Activated gamma-delta T cell treated with anti-CD3 and anti-CD28 coated beads, Interleukin-2, amount 50 U/mL, for 16 hours (primary cell): ENCODE measurements at places on chromosomes 1 and 21.

DNA sequence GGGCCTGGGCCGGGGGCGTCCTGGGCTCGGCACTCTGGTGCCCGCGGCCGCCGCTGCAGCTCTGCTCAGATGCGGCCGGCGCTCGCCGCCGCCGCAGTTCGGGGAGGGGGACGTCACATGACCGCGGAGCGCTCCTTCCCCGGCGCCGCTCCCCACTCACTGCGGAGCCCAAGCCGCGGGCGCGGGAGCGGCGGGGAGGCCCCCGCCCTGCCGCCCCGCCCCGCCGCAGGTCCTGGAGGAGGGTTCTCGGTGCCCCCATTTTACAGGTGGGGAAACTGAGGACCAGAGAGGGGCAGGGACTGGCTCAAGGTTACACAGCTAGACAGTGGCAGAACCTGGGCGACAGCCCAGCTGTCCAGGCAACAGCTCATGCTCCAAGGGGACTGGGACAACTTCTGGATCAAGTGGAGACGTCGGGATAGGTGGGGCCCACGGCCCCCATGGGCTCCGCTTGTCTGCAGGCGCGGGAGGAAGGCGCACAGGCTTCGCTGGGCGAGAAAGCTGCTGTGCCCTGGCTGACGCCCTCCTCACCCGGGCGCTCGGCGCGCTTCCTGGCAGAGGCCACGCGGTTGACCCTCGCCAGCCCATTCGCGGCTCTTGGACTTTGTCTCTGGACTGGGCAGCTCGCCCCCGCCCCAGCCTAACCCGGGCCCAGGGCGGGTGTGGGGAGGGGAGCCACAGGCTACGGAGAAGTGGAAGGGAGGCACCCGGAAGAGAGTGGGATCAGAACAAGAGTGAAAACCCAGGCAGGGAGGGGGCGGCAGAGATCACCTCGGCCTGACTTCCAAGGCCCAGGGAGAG lies at the start of gene RAP1GAP:
Gene RAP1GAP, minus strand, starts transcription at position 100 of the 801 bp plus-strand sequence. CDS start 49,325 bp downstream, outside the sequence.
- DNase-seq: no peak

- DNase-seq: no peak
Observed at GRCh38 chr1:11964656-11965055, 15.6 kb upstream of the MFN2 start.

DNA sequence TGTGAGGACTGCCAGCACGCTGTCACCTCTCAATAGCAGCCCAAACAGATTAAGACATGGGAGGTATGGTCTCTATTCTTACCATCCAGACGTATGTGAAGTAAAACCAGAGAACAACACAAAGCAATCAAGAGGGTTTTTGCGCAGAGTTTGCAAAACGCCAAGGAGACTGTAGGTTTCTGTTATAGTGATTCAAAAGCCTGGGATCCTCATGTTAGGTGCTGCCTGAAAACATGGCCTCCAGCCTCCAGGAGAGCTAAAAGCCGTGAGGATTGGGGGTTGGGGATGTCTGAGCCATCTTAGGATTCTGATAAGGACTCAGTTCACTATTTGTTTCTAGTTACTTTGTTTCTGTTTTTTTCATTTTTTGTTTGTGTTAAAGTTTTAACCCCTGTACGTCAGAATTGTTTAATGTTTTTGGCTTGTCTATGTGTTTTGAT lies 4.2 kb upstream of the CCT8 start:
- no peak for DNase-seq

DNA sequence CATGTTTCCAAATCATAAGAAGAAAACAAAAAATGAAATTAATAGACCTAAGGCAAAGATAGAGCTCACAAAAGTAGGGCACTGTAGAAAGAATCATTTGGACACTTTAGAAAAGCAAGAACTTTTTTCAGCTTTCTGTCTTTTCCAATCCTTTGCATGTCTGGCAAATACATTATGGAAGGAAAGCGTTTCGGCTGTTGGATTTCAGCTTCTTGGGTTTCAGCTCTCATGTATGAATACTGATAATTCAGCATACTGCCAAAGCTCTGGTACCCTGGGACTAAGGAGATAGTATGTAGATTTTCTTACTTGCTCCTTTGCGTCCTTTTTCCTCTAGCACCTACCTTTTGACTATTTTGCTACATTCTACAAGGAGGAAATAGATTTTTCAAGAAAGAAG lies 375.9 kb downstream of the BRINP3 start:
- DNase-seq: no peak

GRCh38 chr1:84345220-84345619 lies 43.7 kb downstream of the SAMD13 start:
- DNase-seq: no peak

DNA sequence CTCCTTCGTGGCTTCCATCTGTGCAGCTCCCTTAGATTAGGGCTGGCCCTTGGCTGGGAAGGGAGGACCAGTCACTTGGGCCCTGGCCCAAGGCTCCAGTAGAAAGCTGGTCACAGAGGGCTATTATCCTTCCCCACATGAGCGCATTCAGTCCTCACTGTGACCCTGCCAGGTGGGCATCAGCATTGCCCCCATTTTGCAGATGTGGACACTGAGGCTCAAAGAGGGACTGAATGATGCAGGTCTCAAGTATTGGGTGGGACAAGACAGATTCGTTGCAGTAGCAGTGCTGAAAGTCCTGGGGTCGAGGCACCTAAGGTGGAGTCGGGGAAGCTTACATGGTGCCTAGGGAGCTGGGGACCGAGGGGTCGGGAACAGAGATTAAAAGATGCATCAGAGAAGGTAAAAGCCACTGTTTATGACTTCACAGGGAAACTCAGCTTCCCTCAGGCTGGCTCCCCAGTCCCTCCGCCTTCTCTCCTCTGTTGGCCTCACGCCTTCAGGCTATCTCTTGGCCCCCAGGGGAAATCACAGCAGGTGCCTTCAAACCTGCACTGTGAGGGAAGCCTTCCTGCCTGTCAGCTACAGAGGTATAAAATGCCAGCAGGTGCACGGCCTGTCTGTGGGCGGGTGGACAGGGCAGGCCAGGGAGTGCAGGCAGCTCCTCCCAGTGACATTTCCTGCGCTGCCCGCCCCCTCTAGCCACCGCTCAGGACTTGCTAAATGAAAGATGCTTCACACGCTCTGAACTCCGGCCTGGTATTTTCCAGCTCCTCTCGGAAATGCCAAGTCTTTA lies 178.4 kb downstream of the GRIK3 start:
- no peak for DNase-seq

GRCh38 chr1:53504901-53505300 lies 45.7 kb downstream of the DMRTB1 start:
- DNase-seq: no peak

DNA sequence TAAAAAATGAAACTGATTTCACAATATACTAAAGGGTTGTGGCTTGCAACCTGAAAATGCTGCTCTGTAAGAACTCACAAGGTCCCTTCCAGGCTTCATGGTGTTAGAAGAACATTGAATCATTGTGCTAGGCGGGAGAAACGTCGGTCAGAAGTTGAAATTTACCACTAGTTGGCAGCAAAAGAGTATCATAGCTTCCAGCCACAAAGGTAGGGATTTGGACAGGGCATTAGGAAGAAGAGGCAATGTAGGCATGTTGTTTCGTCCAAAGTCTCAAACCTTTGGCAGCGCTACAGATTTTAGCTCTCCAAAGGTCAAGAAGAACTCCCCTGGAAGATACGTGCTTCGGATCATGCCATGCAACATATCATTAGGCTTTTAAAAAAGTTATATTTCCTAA lies 62.5 kb upstream of the ZP4 start:
- DNase-seq: no peak

- no peak for DNase-seq
Observed at GRCh38 chr1:85122169-85122568, 73.9 kb upstream of the MCOLN3 start.

DNA sequence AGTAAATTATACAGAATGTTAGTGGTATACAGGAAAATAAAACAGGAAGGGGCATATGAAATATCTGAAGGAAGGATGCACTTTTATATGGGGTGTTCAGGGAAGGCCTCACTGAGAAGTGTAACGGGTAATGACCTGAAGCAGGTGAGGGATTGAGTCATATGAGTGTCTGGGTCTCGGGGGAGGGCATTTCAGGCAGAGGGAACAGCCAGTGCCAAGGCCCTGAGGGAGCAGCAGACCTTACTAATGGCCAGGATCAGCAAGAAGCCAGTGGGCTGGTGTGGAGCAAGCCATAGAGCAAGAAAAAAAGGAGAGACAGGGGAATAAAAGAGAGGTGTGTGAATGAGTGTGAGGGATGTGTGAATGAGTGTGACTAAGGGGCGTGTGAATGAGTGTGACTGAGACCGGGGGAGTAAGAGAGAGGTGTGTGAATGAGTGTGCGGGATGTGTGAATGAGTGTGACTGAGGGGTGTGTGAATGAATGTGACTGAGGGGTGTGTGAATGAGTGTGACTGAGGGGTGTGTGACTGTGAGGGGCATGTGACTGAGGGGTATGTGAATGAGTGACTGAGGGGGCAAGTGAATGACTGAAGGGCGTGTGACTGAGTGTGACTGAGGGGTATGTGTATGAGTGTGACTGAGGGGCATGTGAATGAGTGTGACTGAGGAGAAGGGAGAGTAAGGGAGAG lies 107.2 kb downstream of the GLIS1 start:
- DNase-seq: no peak

DNA sequence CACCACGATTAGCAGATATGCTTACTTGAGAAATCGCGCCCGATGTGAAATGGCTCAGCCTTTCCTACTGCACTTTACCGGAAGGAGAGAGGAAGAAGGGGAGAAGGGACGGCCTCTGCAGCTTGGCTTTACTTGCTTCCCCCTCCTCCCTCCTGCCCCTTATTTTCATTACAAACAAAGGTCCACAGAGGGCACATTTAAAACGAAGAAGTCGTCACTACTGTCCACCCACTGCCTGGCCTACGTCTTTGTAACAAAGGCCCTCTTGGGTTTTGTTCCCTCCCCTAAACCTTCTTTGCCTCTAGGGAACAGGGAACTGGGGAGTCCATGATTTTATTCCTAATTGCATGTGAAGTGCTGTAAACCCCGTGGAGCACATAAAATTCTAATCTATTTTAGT lies 308.5 kb downstream of the LMX1A start:
- no peak for DNase-seq

GRCh38 chr1:180934563-180934962 lies 21.9 kb downstream of the KIAA1614 start:
- DNase-seq: no peak

DNA sequence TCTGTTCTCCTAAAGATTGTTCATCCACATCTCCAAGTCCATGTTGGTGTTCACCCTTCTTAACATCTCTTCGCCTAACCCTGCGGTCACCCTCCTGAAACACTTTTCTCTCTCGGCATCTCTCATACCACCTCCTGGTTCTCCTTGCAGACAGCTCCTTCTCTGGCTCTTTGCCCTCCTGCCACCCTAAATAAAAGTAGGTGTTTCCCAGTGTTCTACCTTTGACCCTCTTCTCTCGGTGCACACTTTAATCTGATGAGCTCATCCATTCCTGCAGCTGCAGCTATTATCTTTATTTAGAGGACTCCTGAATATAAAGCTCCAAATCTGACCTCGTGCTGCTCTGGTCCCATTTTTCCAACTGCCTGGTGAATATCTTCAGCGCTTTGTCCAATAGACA lies 126.9 kb downstream of the TMEM53 start:
- no peak for DNase-seq

- no peak for DNase-seq
Observed at GRCh38 chr1:227886993-227887696, 60.6 kb downstream of the WNT9A start.
